Islet precursor cell (in vitro differentiated cells): ENCODE measurements at places on chromosomes 3 and 15.

- DNase-seq = no peak
Measured at GRCh38 chr3:106844638-106845037, 532.6 kb upstream of the CCDC54 start.

DNA sequence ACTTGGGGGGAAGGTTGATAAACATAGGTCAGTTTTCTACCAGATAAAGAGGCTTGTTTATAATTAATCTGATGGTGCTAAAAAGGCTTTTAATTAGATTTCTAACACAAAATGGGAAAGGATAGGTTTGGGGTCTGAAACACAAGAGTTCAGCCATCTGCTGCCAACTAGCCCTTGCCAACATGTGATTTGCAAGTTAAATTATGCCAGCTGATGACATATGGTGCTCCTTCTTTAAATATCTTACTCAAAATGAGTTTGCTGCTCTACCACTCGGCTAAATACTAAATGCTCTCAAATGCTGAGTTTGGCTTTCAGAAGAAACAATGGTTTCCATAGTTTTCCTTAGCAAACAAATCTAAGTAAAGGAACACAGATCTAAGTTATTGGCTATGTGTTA is 557.8 kb upstream of the CCDC54 start:
- no peak for DNase-seq

DNA sequence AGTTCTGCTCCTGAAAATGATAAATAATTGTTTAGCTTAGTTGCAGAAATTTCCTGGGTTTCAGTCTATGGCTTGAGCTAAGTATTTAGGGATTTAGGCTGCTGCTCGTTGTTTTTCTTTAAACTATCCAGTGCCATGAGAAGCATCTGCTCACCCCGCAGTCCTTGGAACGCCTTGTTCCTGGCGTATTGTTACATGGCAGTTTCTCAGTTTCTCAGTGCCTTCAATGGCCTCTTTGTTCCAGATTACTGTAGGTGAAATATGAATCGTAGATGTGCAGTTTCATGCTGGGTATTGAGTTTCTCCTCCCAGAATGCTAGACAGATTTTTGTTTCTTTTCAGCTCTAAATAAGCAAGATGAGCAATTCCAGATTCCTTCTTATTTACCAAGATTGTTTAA is 269.5 kb upstream of the GBE1 start:
- no peak for DNase-seq

DNA sequence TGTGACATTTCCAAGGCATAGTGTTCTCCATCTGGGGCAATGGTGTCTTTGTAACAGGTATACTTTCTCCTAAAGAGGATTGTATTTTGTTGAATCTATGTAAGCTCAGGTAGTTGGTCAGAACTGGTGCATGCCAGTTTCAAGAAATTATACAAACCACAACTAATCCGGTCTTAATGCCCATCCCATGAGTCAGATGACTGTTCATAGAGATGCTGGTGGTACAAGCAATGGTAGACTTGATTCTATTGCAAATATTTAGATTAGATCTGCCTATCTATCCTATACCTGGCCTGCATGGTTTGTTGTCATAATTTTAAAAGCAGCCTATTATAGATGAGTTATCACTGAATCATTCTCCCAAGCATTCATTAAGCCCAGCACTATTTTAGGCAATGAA is 43.5 kb downstream of the ATP13A5 start:
- DNase-seq = no peak

- DNase-seq = no peak
Measured at GRCh38 chr3:126160243-126161210, 19.9 kb downstream of the ALDH1L1 start.

DNA sequence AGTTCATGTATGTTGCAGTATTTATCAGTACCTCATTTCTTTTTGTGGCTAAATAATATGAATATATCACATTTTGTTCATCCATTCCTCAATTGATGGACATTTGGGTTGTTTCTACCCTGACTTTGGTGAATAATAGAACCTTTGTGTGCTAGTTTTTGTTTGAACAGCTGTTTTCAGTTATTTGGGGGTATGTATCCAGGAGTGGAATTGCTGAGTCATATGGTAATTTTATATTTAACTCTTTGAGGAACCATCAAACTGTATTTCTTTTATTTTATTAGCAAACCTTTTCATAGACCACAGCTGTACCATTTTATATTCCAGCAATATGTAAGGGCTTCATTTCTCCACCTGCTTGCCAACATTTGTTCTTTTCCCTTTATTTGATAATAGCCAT is 38.4 kb upstream of the RBM5 start:
- DNase-seq = no peak

DNA sequence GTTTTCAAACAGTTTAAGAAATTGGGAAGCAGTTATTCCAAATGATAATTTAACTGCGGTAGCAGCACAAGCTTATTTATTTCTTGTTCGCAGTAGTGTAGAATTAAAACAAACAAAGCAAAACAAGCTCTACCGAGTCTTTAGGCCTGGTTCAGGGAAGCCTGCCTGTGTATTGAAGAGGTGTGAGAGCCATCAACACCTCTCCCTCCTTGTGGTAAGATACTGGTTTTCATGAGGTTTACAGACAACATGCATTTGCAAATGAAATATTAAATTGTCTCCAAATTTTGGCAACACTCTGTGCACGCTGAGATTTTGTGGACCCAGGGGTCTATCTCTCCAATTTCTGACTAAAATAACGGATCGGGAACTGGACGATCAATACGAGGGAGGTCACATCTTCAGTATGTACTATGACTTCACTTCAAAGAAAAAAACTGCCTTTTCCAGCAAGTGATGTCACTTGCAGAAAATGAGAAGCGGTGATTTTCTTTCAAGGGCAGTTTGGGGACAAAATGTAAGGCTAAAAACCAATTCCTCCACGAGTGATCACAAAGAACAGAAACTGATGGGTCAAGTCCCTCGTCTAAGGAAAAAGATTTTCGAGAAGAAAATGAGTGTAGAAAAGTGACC is 721 bp downstream of the ATR start:
- DNase-seq = no peak

DNA sequence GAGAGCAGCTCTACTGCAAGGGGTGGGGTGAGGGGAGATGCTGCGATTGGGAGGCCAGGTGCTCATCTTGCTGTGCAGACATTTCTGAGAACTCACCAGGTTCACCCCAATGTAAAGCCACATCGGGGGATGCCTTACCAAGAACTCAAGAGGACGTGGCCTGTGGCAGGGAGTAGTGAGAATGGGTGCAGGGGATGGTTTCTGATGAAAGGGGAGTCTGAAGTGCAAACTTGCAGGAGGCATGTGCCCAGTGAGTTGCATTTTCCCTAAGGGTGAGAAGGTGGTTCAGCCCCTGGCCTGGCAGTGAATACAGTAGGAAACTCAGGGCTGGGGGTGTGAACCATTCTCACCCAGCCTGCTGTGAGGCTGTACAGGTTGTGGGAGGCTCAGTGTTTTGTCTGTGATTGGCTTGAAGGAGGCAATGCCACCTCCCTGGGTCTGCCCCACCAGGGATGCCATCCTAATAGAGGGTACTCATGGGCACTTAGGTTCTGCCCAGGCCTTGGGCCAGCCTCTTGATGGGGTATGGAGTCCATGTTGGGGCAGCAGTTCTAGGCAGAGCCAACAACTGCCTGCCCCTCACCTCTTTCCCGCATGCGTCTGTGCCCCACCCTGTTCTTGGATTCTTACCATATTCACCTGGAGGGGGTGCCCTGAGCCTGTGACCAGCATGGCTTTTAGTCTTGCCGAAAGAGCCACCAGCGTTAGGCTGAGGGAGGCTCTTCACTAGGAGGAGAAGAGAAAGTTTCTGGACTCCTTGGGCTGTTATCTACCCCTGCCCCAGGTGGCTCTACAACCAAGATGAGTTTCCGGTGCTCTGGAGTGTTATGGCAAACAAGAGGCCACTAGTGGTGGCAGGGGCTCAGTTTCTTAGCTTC is 4.5 kb downstream of the HEMK1 start:
- DNase-seq = no peak

- DNase-seq = no peak
Measured at GRCh38 chr3:129033633-129034321, 26.8 kb upstream of the GP9 start.

GRCh38 chr15:63353261-63353660 is 28.4 kb downstream of the CA12 start:
- no peak for DNase-seq

DNA sequence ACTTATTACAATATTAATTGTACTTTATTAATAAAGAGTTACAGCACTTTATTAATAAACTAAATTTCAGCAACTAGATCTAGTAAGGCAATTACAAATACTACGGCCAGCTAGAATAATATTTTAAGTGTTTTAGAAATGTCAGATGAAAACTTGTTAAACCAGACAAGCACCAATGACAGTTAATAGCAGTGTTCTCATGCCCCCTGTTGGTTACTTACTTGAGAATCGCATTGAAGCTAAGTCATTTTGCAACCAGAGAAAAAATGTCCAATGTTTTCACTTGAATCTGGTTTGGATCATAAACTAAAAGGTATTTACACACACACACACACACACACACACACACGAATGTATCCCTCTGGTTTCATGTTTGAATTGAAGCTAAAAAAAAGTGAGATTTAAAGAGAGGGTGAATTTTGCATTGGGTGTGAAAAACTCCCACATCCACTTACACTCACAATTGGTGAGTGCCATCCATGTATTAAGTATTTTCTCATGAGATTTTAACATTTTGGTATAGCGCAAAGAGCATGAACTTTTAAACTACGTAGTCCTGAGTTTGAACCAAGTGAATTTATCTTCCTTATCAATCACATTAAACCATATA is 347.7 kb downstream of the ZBBX start:
- no peak for DNase-seq

- no peak for DNase-seq
Measured at GRCh38 chr3:146464005-146464595, 5.3 kb downstream of the PLSCR2 start.

DNA sequence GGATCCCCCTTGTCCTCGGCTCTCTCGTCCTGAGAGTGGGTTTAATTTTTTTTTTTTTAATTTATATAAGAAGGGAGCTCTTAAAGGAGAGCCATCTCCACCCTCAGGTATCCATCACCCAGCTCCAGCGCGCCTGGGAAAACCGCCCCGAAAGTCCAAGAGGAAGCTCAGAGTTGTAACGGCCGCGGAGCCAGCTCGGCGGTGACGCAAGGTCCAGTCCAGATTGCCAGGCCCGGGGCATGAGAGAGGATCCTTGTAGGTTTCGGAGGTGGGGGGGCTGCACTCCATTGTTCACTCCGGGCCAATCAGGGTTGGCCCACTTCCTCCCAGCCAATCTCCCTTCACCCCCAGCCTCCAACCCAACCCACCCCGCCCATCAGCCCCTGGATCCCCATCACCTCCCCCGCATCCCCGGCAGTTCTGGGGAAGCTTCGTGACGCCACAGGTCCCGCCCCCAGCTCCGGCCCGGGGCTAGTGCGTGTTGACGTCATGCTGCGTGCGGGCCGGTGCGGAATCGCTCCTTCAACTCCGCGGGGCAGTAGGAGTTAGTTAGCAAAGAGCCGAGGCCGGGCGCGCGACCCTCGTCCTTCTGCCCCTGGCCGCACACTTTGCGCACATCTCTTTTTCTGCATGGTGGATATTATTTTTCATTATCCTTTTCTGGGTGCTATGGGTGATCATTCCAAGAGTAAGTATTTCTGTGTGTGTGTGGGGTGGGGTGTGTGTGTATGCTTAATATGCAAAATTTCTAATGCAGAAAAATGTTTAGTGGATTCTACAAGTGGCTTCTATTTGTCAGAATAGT is at the start of gene ISL2:
Gene ISL2, plus strand, starts transcription at position 520 of the 805 bp plus-strand sequence. Its CDS starts 111 bp downstream, at position 631.
- DNase-seq = peak; percentile 91

GRCh38 chr3:87414271-87414670 is 137.9 kb upstream of the POU1F1 start:
- no peak for DNase-seq

DNA sequence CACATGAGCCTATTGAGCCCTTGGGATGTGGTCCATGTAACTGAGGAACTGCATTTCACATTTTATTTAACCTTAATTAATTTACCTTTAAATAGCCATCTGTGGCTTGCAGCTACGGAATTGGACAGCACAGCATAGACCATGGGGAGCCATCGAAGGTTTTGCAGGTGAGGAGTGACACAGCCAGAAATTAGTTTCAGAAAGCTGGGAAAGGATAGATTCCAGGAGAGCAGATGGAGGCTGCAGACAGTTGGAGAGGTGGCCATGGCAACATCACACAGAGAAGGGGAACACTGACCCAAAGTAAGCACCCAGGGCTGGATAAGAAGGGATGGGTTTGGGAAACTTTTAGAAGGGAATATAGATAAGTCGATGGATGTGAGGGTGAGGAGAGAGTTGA is 100.1 kb upstream of the SLC6A11 start:
- no peak for DNase-seq

GRCh38 chr3:165195241-165195639 is 944 bp downstream of the SLITRK3 start:
- no peak for DNase-seq

DNA sequence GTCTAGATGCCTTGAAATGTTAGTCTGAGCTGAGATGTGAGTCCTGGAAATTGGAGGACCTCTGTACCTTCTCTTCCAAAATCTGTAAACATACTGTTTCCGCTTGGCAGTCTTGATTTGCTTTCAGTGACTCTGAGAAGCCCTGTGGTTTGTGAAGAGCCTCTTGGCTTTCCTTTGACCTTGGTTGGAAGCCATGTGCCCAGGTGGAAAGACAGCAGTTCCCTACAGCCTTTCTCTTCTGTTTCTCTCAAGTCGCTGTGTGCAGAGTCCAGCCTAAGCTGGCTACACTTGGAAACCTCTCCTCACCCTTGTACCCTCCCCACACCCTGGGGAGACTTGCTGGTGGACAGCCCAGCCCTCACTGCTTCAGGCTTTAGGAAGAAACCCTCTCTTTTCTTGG is 129.8 kb upstream of the CTDSPL start:
- peak; percentile 37 for DNase-seq

DNA sequence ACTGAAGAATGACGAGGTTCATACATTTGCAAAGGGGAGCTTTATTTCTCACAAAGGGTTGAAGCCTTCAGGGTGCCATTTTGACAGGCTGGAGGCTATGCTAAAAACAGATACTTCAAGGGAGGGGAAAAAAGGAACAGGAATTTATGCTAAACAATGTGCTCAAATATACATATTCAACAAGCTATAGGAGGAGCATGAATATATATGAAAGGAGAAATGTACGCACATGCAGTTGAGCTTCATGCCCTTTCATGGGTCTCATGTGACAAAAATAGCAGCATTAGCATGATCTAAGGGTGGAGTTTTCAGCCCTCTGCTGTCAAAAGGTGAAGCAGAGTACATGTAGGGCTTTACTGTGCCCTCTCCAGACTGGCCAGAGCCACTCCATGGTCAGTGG is 44.3 kb upstream of the FSIP1 start:
- no peak for DNase-seq

- DNase-seq = no peak
Measured at GRCh38 chr15:33975022-33975565, 6.8 kb downstream of the CHRM5 start.
